ENCODE measurements at places on chromosomes 11 and 22.

DNA sequence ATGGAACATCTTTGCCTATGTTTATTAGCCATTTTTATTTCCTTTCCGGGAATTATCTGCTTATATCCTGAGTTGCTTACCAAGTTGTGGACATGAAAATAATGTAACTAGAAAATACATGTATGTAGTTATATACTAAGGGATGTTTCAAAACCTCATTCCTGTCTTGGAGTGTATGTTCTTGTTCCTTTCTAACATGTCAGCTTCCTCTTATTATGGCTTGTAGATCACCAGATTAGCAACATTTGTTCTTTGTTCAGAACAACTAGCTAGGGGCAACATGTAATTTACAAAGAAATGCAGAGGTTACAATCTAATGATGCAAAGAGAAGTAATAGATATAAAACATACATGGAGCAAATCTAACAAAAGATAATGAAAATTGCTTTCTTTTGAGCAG, 13.1 kb upstream of the TMEM123 start:
- no peak for DNase-seq

GRCh38 chr11:71414645-71415044, 33.5 kb downstream of the DHCR7 start:
- no peak for DNase-seq

GRCh38 chr11:37671321-37671720, 1073.3 kb upstream of the RAG2 start:
- DNase-seq: no peak

DNA sequence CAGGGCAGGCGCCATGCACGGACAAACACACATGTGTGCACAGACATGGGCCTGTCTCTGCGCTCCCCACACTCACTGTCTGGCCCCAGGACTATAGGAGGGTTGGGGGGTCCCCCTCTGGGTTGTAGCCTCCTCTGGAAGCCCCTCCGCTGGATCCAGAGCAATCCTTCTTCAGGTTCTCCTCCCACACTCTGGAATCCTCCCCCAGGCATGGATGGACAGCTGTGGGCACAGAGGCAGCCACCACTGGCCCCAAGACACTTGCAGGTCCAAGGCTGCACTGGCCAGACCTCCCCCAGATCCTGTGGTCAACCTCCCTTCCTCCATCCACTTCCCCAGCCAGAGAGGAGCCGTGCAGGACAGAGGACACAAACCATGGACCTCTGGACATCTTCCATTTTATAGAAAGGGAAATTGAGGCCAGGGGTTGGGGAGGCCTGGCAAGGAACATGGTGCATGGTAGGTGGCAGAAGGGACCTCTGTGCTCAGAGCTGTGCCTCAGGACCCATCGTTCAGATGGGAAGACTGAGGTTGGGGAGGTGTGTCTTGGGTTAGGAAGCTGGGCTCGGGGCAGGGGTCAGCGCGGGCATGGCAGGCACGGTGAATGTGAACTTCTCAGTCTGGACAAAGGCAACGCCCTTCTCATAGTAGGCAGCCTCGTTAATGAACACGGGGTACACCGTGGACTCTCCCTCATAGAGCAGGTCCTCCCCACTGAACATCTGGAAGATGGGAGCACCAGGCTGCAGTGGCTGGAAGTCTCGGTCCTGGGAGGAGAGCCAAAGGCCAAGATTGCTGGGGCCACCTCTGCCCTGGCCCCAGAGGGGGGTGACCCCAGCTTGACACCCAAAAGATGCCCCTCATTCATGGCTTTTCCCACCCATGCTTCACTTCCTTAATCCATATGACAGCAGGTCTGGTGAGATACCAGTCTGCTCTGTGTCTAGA, 2.9 kb upstream of the TBX10 start:
- no peak for DNase-seq

- no peak for DNase-seq
Observed at GRCh38 chr11:77842441-77843121, 21.6 kb downstream of the AAMDC start.

- no peak for DNase-seq
Observed at GRCh38 chr11:85735876-85736460, 50.0 kb upstream of the CCDC89 start.

DNA sequence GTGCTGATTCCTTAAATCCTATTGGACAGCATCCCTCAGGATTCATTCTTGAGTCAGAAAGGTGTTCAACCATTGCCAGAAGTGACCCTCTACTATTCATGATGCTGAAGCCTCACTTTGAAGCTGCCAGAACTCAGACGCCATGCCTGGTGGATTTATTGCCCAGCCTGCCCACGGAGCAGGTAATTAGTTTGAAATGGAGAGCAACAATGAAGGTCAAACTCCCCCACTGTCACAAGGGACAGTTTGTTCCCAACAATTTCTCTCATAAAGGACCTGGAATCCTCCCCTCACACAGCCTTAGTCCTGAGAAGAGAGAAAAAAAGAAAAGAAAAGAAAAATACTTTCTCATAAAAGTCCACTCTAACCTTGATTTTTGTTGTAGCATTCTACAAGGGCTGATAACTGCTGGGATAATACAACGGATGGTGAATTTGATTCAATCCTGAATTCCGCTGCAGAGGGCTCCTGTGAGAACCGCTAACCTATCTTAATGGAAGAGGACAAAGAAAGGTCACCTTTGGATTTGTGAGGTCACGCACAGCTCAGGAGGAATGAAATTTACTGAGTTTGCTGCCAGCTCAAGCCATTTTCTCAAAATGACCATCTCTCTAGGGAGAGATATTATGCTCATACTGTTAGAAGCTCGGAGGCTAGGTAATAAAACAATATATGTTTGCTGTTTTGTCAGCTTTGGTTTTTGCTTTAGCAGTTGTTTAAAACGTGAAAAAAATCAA, 161.6 kb upstream of the SYN3 start:
- no peak for DNase-seq

DNA sequence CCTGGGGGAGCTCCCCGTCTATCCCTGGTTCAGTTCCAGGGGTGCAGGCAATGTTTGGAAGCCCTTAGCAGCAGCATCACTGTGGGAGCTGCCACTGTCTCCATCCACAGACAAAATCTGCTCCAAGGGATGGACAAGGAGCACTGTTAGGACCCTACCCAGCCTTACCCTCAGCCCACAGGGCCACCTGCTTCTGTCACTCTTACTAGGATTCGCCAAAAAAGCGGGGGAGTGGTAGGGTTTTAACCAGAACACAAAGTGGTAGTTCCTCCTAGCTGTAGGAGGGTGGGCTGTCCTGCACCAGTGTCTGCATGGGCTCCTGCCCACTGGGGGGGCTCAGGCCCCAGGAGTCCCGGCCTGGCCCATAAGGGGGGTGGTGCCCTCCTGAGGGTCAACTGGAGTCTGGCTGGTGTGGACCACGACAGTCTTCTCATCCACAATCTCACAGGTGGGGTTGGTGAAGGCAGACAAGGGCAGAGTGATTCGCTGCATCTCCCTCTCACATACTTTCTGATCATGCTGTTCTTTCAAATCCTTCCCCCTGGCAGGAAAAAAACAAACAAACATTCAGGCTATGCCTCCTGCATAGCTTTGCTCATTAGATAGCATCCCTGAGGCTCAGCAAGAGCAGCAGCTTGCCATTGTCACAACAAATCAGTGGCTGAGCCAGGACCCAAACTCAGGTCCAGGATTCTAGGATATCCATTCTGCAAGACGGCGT, 9.4 kb downstream of the PIK3IP1 start:
- no peak for DNase-seq

DNA sequence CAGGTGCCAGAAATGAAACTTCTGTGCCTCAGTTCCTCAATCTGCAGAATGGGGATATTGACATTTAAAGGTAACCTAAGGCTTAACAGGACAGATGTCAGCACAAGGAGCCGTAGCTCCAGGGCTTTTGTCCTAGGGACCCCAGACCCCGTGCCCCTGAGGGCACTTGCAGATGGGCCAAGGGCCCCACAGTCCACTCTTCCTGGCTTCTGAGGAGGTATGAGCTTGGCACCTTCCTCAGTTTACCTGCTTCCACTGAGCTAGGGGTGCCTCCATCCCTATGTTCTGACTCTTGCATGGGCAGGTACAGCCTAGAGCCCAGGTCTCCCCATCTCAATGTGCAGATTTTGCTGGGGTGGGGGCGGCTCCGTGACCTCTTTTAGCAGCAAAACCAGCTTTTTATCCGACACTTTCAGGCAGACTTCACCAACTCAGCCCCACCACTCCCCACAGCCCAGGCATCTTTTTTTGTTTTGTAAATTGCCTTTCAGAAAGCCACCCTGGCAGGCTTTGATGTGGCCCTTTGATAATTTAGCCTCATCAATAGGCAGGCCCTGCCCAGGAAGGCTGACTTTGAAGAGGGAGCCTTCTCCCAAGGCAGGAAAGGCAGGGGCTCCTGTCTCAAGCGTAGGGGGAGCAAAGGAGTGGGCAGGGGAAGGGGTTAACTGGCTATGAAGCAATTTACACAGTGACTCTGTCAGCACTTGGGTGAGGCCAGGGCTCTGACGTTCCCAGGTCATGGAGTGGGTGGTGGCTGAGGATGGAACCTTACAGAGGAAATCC, 23.7 kb upstream of the FGF3 start:
- DNase-seq: peak; percentile 36

- peak; percentile 26 for DNase-seq
Observed at GRCh38 chr22:19062943-19063308, 59.3 kb downstream of the DGCR2 start.

DNA sequence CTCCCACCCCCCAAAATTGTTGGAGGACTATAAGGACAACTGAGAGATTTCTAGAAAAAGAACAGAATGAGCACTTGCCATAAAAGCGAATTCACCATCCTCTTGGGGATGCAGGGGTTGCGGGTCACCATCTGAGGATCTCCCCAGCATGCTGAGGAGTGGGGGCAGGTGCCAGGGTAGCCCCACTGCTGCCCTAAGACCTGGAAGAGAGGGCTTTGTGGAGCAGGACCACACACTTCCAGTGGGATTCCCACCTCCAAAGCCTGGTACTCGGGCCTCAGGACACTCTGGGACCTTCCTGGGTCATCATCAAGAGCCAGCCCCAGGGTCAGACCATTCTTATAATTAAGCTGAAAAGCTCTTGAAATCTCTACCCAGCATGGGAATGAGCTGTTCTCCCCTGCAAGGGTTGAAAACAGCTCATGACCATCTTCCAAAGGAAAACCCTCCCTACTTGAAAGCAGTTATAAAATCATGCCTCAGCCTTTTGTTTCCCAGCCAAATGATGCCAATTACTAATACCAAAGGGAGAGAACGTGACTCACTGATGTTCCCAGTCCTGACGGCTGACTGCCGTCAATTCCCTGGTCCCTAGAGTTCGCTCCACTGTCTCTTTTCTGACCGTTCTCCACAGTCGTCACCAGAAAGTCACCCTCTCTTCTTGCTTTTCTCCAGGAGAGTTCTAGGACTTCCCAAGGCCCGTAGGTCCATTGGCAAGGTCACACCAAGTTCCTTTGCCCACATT, 76.8 kb upstream of the CREB3L1 start:
- DNase-seq: no peak

- DNase-seq: no peak
Observed at GRCh38 chr11:8566613-8567210, 27.3 kb downstream of the STK33 start.

DNA sequence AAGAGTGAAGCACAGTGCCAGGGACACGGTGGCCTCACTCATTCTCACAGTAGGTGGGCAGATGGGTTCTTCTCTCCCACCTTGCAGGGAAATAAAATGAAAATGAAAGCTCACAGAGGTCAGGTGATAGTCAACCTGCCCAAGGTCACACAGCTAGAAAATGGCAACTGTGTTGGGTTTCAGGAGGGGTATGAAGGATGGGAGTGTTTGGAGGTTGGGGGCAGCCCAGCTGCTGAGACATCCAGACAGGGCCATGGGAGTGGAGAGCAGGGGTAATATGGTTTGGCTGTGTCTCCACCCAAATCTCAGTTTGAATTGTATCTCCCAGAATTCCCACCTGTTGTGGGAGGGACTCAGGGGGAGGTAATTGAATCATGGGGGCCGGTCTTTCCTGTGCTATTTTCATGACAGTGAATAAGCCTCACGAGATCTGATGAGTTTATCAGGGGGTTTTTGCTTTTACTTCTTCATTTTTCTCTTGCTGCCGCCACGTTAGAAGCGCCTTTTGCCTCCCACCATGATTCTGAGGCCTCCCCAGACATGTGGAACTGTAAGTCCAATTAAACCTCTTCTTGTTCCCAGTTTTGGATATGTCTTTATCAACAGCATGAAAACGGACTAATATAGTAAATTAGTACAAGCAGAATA, 247.0 kb downstream of the TENM4 start:
- no peak for DNase-seq

GRCh38 chr11:126136507-126136906, 73.8 kb upstream of the CDON start:
- DNase-seq: no peak

DNA sequence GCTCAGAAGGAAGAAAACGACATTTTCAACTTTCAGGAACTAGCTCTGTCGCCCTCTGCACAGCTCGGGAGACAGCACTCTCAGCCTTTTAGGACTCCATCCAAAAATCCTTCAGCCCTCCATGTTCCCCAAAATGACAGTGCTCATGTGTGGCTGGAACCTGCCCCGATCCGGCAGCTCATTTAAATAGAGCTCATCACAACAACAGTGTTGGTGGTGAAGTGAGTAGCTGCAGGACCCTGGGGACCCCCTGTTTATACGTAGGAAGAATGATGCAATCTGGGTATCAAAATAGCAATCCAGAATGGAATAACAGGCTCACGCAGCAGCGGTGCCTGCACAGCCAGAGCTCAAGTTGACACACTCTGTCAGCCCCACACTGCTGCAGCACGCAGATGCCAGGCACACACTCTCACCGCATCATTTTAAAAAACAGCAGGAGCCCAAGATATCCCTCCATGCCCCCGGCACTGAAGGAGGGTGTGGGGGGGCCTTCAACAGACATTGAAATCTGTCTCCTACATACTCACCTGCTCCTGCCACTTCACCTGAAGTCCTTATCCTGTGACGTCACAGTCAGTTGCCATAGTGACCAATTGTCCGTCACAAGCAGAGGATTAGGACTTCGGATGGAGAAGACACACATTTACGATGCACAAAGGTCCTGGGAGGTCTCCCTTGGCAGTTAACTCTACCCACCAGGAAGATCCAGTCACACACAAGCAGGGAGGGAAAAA, 24.0 kb downstream of the TRIM66 start:
- DNase-seq: no peak

DNA sequence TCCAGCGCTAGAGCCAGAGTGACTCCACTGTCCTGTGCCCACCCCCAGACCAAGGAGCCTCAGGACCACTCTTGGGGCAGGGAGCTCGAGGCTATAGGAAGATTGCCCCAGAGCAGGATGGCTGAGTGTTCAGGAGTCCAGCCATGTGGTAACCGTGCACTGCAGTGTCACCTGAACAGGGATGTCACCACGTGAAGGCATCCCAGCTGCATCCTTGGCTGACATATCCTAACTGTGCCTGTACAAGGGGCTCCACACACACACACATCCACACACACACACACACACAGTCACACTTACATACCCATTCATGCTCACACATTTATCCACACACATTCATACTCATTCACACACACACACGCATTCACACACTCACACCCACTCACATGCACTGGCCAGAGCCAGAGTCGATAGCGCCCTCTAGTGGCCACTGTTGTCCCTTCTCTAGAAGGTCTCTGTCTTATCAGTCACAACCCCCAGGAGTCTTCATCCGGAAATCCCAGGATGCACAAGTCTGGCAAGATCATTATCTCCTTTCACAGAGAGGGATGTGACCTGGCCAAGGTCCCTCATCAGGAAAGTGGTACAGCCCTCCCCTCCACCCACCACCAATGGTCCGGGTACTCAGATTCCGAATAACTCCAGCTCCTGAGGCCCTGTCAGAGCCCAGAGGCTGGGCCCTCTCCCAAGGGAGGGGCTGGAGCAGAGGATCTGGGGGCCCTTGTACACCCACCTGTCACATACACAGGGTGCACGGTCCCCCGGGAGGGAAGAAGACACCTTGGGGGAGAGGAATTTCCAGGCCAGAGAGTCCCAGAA, 55.1 kb downstream of the IGLL5 start:
- peak; percentile 55 for DNase-seq

GRCh38 chr11:96470521-96470920, 80.7 kb downstream of the JRKL start:
- DNase-seq: no peak
